ENCODE measurements at places on chromosomes 3 and 15. TPM values are rescaled to one million over a fixed set of nuclear protein-coding genes. Genes with fewer than 3 reads are reported as not detected.

Gene SERINC4
- not detected for polyA plus RNA-seq

- H3K36me3 ChIP-seq: no peaks in the 10 kb centered on the region
- DNase-seq: peak; percentile 92
- H3K4me3 ChIP-seq: no peak overlapping the region
- no peaks in the 10 kb centered on the region for H3K27me3 ChIP-seq
- H3K27ac ChIP-seq: peak overlapping the region; percentile 26
These were observed 20.0 kb upstream of the PRR23E start for GRCh38 chr3:127172781-127173515.

DNA sequence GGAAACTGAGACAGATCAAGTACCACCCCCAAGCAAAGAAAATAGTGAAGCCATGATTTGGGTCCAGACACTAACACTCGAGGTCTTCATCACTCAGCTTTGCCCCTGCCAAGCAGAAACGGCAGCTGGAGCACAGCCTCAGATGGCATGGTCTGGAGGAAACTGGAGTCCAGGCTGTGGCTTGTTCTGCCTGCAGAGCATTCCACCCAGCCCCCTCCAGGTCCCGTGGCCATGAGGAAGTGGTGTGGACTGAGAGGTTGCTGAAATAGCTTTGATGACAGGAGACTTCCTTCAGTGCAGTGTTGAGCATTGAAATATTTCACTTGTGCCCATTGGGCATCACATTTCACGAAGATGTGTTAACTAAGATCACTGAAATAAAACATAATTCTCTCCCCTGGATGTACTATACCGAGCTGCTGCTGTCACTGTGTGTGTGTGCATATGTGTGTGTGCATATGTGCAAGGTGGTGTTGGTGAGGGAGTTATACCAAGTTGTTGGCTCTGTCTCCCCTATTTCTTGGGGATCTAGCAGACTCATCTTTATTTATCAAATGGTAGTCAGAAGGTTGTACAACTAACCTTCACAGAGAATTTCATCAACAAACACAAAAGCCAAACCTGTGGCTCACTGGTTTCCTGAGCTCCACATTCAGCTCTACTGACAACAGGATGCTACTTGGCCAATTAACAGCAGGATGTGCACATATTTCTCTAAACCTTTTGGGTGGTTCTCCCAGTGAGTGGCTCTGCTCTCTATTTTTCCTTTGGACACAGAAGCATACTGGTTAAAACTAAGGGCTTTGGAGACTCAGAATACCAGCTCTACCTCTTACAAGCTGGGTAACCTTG, 660.1 kb upstream of the CFAP20DC start:
- H3K4me3 ChIP-seq: no peak overlapping the region
- no peak for DNase-seq
- no peak overlapping the region for H3K27ac ChIP-seq
- 0 out of 2 replicates have a peak, but pooled peaks cover 4% of the 10 kb centered on the region for H3K27me3 ChIP-seq
- no peaks in the 10 kb centered on the region for H3K36me3 ChIP-seq

Gene SGO1
- polyA plus RNA-seq: 6.6 TPM

GRCh38 chr3:139292711-139293664, 50.8 kb upstream of the MRPS22 start:
- no peaks in the 10 kb centered on the region for H3K27me3 ChIP-seq
- H3K27ac ChIP-seq: no peak overlapping the region
- DNase-seq: no peak

Gene FLNB
- 61.7 TPM for polyA plus RNA-seq

DNA sequence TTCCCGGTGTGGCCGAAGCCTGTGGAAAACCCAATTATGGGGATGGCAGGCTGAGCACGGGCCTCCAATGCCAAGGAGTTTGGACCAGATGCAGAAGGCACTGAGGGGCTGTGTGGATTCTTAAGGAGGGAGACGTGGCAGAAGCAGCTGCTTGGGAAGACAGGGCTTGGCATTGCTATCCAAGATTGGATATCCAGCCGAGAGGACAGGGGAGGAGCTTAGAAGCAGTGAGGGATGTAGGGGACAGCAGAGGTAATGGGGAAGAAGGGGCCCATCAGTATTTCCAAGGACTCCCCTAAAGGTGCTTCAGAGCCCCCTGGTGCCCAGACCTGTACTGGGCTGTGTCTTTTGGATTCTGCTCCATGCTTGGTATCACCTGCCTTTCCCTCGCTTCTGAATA, 112.8 kb upstream of the TLE3 start:
- no peak overlapping the region for H3K27ac ChIP-seq
- H3K4me3 ChIP-seq: no peak overlapping the region
- H3K36me3 ChIP-seq: no peaks in the 10 kb centered on the region
- H3K4me1 ChIP-seq: no peaks in the 10 kb centered on the region

DNA sequence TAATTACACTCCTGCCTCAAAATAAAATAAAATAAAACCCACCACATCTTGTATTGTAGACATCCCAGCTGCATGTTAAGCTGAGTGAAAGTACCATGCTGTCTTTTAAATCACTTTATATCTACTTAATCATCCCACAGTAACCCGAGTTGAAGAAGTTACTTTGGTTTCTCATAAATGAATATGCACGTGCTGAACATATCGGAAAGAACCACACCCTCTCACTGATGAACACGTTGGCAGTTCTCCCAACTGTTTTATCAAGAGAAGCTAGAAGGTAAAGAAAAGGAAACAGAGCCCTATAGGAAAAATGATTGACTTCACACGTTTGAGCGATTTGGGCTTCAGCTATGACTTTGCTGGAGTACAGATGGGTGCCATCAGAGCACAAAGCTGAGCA, 15.9 kb upstream of the TM4SF19 start:
- DNase-seq: no peak
- no peak overlapping the region for H3K27ac ChIP-seq
- H3K36me3 ChIP-seq: peaks cover 38% of the 10 kb centered on the region
- no peak overlapping the region for H3K4me3 ChIP-seq

DNA sequence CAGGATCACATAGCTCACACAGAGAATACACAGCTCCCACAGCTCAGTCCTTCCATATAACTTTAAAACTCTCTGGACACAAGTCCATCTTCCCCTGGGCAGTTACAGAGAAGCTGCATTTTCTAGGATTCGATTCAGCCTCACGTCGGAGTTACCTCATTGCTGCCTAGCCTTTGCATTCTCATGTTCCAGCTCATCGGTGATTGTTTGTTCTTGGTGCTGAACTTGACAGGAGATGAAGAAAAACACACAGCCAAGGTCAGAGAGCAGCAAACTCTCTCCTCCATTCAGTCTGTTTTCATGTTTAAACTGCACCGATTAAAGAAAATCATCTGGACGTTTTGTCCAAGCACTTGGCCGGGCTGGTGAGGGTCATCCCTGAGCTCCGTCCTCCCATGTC, 375.5 kb upstream of the CFAP20DC start:
- H3K4me1 ChIP-seq: peaks cover 36% of the 10 kb centered on the region
- H3K4me3 ChIP-seq: no peak overlapping the region
- peak overlapping the region; percentile 97 for H3K27ac ChIP-seq

GRCh38 chr3:184716622-184717398, 4.9 kb upstream of the MAGEF1 start:
- no peaks in the 10 kb centered on the region for H3K27me3 ChIP-seq
- H3K36me3 ChIP-seq: no peaks in the 10 kb centered on the region
- peak; percentile 82 for DNase-seq
- H3K27ac ChIP-seq: peak overlapping the region; percentile 49

GRCh38 chr3:155112661-155113389, 32.7 kb downstream of the MME start:
- no peak for DNase-seq

All from GM23248 (cell line).